ENCODE measurements at places on chromosomes 2 and 18.

DNA sequence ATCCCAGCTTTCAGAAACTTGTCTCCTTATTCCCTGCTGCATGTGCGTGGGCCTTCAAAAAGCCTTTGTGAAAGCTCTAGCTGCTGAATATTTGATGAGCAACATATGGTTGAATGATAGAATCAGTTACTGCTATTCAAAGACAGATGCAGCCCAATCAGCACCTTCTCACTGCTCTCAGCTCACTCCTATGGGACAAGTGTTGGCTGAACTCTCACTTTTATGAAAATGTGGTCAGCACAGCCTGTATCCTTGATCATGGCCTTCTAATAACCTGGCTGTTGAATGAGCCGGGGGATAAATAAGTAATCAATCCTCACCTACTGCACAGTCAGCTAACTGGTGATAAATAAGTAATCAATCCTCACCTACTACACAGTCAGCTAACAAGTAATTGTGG, 103.2 kb downstream of the PIEZO2 start:
- no peak for DNase-seq

DNA sequence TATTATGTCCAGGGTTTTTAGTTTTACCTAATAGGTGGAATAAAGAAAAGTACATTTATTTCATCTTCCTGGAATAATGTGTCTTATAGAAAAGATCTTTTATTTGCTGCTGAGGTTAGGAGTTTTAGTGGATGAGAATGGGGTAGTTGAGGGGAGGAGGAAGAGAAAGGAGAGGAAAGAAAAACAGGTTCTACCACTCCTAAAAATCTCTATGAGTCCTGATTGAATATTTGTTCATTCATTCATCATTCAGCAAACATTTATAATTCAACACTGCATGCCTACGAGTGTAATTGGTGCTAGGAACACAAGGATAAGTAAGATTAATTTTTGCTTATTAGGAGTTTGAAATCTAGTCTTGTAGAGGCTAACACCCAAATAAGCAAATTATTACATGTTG, 45.2 kb upstream of the SLC4A10 start:
- no peak for DNase-seq

DNA sequence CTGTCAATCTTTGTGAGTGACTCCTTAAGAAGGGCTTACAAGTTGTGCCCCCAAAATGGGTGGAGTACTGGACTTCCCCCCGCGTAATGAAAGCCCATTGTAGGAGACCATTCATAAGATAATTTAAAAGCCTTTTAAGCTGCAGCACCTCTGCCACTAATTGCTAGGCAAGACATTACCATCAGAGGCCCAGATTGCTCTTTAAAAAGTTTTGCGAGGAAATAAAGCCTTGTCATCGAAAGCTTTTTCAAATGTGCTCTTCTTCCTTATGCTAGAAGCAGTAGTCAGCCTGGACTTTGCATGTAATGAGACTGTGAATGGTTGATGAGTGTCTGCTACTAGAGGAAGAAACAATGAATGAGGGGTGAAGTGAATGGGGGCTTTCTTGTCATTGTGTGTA, 345.3 kb upstream of the CDH2 start:
- no peak for DNase-seq

DNA sequence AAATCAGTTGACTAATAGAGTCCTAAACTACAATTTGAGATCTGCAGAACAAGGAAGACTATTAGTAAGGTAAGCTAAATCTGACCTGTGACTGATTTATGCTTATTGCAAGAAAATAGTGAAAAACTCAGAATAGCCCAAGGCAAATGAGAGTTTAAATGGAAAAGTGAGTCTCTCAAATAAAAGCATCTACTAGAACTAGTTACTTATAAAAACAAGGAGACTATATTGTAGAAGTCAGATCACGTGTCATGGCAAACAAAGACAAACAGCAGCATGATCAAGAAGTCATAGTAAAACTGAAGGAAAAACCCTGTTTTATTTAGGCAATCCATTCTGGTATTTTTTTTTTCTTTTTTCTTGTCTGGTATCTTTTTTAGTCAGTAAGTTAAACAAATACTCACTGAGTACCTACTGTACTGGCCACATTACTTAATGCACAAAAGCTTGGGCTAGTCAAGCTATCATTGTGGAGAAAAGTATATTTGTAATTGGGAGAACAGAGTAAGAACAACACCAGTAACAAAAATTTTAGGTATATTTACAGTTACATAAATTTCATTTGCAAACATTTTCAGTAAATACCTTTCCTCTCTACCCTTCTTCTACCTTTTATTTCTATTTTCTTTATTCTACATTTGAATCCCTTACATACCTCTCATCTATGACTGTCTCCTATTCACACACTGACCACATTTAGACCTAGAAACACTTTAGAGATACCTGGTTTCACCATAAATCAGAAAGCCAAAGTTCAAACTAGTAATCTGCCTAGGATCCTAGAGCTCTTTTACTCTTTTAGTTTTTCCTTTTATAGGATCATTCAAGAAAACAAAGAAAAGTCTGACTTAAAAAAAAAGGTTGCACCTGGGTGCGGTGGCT, 23.7 kb downstream of the CCDC88A start:
- DNase-seq, result no peak

DNA sequence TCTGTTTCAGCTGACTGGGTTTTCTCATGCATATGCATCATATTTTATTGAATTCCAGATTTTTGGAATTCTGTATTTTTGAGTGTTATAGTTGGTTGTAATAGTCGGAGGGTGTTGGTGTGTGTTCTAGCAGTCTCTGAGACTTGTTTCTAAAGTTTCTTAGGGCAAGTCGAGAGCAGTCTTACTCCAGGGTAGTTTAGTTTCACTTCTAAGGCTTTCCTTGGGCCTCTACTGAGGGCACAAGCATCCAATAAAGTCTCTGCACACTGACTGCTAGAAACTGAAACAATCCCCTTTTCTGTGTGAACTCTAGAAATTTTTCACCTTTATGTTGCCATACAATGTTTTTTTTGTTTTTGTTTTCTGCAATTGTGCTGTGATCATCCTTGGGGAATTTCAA, 663.7 kb upstream of the LRATD1 start:
- DNase-seq, result peak; percentile 3

DNA sequence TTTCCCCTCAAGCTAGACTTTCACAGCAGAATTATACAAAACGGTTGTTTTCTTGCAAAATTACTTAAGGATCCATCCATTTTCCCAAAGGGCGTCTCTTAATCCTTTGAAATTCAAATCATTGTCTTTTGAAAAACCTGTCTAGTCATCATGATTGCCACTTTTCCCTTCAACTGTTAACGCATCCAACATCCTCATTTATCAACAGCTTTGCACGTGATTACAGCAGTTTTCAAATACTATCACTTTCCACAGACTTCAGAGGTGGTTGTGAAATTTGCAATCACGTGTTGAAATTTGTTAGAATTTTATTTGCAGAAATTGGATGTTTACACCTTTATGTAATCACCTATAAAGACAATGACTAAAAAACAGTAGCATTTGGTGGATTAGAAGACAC, 304.4 kb upstream of the SLC39A10 start:
- DNase-seq, result no peak

DNA sequence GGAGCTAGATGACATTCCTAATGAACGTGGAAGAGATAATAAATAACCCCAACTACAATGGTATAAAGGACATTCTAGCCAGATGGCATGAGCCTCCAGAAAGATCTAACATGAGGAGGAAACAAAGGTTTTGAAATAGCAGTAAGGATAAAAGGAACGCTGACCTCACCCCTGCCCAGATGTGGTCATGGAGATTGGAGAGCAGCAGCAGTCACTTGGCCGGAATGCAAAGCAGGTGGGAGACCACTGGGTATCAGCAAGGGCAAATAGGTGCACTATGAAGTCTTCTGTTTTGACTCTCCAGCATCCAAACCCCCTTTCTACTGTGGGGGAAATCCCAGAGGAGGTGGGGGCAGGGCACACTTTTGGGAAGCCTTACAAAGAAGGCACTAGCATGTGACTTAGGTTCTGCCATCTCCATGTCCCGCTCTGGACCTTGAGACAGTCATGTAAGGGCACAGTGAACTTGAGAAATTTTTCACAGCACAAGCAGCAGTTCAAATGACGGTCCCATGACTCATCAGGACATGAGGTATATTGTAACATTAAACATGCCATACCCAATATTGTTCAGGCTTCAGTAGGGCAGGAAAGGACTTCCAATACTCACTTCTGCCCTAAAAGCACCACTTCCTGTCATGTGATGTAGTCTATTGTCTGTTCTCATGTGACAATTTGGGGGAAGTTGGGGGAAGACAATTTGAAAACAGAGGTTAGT, 55.2 kb downstream of the METTL4 start:
- peak; percentile 99 for DNase-seq

- DNase-seq, result peak; percentile 71
Observed at GRCh38 chr2:113965644-113966043, 75.8 kb downstream of the ACTR3 start.

DNA sequence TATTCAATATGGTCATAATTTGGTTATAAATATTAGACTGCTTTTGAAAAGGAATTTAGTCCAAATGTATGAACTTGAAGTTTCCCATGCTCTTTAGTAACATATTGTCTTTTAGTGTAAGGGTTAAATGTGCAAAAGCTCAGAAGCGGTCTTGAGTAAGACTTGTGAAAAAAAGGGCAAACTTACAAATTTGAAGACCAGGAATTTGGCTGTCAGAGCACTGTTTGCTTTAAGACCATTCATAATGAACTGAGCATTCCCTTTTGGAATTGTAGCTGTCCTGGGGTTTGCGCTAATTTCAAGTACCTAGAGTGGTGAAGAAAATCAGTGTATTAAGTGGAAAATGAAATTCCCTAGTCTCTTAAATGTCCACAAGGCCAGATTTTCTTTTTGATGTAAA, 6.9 kb upstream of the ZEB2 start:
- no peak for DNase-seq

DNA sequence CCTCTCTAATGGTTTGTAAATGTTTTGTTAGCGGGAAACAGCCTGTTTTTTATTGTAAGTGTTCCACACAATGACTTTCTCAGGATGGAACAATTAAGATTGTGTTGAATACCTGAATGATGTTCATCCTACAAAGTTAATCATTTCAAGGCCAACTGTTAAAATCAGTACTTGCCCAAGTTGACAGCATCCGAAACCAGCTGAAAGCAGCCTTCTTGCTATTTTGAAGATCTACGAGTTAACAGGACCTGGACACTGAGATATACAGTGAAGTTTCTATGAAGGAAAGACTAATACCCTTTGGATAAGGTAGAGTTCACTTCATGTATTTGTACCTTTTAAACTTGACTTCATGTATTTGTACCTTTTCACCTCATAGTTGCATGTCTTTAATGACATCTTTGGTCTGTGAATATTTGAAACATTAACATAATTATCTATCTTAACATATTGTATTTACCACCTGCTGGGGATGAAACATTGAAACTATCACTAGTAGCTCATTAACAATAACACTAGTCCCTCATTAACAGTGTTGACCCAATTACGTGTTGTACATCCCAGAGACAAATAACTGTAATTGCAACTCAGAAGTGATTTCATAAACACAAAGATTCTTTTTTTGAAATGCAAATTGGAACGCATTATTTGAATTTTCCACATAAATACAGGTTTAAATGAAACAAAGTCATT, 556.0 kb upstream of the MEX3C start:
- DNase-seq, result no peak

DNA sequence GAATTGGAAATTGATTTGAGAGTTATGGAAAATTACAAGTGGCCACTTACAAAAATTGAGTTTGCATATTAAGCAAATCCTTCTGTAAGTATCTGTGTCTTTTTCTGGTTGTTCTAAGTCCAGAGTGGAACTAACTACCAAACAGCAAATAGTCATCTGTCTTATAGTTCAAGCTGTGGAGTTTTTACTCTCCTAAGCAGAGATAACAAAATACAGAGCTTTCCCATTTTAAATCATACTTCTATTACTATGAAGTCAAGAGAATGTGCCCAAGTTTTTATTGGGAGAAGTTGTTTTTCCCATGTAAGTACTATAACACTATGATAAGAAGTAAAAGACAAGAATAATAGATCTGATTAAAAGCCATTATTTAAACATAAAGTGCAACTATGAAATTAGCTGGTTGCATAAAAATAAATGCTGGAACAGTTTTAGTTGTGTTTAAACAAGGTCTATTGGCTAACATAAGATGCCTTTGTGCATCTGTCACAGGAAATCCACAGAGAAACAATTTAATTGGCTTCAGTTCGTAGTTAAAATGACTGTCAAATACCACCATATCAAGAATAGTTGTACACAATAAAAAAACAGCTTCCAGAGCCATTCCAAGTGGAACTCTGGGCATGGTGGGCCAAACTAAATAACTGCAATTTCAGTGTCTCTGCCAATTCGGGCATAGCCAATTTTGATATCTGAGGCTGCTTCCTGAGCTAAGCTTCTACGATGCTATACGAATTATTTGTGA, 1467.4 kb upstream of the NXPH2 start:
- DNase-seq, result no peak

DNA sequence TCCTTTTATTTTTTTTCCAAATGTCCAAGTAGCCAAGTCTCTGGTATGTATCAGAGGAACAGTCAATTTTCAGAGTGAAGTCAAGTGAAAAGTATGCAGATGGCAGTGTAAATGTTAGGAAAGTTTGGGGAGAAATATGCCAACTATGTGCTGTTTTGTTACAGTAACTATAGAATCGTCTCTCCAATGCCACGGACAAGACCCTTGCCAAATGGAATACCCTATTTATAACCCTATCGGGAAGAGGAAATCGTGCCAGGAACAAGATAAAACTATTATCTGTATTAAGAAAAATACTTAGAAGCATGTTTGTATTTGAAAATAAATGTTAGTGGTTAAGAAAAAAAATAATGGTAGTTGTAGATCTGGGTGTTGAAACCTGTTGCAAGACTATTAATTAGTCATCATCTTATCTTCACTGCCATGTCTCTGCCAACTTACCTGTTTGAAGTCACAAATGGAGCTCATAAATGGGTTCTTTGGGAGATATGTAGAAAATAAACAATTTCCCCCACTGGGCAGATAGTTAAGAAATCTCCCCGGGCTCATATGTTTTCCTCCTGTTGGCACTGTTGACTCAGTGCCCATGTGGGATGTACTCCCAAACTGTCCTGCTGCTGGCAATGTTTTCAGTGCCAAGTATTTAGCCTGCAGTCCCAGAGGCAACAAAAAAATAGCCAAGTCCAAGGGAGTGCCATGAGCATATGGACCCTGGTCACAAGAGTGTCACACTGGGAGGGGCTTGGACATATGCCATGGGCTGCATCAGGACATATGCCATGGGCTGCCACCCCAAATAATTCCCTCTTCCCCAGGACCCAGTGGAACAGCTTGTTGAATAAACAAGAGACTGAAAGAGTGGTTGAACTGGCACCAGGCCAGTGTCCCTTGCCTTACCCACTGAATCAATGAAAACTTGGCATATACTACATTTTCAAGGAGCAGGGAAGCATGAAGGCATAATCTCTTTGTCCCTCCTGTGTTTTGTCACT, 366.9 kb downstream of the OSR1 start:
- DNase-seq, result peak; percentile 1

DNA sequence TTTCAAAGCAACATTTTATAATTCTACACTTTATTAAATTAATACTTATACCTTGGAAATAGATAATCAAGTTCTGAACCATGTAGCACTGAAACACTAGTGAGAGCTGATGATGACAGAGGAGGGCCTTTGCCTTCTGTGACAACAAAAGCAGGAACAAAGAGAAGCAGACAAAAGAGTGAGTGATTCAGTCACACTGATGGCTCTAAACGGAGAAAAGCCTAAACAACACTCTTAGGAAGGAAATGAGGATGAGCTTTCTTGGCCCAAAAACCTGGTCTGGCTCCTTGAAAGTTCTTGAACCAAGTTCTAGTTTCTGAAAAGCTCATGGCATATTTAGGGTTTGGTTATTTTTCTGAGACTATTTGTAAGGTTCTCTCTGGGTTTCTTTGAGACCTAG, 271.9 kb downstream of the DPP10 start:
- DNase-seq, result no peak

Data from lung microvascular endothelial cell (primary cell).